ENCODE measurements at places on chromosomes 16 and 17.

- DNase-seq: peak; percentile 80
Measured at GRCh38 chr16:2927010-2927646, 15.4 kb downstream of the FLYWCH1 start.

DNA sequence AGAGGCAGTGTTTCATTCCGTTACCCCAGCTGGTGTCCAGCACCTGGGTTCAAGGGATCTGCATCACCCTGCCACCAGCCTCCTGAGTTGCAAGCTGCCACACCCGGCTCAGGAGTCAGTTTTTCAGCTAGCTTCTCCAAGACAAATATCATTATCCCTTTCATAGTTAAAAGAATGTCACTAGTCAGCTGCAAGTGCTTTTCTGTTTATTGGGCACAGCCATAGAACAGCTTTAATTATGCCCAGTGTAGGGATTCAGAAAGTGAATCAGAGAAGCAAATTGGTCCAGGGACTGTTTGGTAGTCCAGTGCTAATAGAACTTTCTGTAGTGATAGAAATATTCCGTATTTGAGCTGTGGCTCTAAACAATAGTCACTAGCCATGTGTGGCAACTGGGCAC lies 2.9 kb upstream of the AOC3 start:
- DNase-seq: no peak

GRCh38 chr16:88308441-88309173 lies 74.2 kb upstream of the ZNF469 start:
- DNase-seq: no peak

- no peak for DNase-seq
Measured at GRCh38 chr17:48187872-48188608, 80.5 kb downstream of the SNX11 start.

GRCh38 chr17:40059729-40060475 lies 2.9 kb upstream of the THRA start:
- no peak for DNase-seq

DNA sequence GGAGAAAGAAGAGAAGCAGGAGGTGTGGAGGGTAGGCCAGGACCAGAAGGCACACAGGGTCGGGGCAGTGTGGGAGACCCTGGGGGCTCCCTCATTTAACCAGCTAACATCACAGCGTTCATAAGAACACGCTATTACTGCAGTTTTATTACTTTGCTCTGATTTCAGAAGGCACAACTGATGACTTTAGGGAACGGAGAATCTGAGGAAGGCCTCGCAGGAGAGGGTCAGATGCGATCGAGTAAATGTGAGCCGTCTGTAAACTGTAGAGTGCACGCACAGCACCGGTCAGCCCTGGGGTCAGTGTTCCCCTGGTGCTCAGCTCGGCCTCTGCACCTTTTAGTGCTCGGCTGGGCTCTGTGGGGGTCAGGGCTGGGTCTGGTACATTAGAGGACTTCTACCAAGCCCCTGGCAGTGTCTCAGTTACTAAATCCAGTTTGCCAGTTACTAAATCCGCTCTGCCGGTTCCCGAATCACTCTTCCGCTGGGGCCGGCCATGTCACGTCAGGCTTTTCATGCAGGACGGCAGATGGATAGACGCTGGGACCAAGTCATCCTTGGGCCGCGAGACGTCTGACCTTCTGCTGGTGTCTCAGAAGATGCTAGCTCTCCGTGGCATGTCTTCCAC lies 325.9 kb downstream of the SEC14L1 start:
- DNase-seq: no peak
